Posterior vena cava (tissue), 2 donors: ENCODE measurements at places on chromosomes 4 and X.

DNA sequence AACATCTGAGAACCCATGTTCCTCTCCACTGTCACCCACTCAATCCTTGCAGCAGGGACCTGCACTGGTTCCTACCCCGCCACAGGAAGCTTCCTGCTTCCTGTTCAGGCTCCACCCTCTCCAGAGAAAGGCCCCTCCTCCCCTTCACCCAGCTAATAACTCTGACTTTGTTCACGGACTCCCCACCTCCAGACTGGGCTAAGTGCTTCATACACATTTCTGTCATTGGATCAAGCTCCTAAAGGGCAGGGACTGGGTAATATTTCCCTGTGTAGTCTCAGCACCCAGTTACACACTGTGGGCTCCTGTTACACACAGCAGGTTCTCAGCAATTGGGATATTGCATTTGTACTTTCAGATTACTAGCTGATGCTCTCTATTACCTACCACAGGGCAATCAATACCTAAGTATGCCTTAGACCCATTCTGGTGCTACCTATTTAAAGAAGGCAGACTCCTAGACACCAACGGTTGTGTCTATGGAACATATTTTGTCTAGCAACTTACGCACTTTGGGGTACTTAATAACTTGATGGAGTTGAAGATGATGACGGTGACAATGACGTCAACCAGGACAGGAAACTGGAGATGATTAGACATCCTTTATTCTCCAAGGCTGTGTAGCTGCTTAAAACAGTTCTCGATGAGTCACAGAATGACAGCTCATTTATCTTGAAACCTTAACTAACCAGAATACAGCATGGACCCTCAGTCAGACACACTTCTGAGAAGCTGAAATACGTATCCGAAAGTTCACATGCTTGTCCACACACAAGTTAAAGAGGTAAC is 58.1 kb downstream of the MAML3 start:
- DNase-seq, result no peak

DNA sequence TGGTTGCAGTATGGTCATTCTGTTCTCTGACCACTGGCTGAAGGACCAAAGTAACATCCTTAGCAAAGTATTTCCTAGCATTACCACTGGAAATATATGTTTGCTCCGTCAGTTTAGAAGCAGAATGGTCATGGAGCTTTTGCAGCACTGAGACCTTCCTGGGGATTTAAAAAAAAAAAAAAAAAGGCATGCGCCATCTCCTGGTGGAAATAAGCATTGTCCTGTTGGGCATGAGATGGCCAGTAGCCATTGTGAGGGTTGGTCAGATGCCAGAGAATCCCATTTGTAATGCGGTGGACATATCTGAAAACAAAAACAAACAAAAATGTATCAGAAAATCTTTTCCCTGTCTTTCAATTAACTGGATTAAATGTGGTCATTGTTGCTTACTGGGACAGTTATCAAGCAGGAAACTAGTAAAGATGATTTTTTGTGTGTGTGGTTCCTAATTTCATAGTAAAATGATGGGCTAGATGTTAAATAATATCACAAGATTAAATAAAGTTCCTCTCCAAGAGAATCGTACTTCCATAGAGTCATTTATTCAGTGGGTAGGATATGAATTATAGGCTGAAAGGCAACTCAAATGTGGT is 139.6 kb downstream of the SOWAHB start:
- no peak for DNase-seq

GRCh38 chrX:154990496-154990895 is 32.0 kb downstream of the F8 start:
- DNase-seq, result no peak

- no peak for DNase-seq
Observed at GRCh38 chr4:172813359-172813923, 355.2 kb upstream of the GALNT7 start.

- DNase-seq, result no peak
Observed at GRCh38 chr4:138308356-138308755, 66.2 kb upstream of the SLC7A11 start.
